ENCODE measurements at places on chromosomes 4 and X.

GRCh38 chrX:68758671-68759070 is 70.2 kb upstream of the EFNB1 start:
- DNase-seq, result no peak

DNA sequence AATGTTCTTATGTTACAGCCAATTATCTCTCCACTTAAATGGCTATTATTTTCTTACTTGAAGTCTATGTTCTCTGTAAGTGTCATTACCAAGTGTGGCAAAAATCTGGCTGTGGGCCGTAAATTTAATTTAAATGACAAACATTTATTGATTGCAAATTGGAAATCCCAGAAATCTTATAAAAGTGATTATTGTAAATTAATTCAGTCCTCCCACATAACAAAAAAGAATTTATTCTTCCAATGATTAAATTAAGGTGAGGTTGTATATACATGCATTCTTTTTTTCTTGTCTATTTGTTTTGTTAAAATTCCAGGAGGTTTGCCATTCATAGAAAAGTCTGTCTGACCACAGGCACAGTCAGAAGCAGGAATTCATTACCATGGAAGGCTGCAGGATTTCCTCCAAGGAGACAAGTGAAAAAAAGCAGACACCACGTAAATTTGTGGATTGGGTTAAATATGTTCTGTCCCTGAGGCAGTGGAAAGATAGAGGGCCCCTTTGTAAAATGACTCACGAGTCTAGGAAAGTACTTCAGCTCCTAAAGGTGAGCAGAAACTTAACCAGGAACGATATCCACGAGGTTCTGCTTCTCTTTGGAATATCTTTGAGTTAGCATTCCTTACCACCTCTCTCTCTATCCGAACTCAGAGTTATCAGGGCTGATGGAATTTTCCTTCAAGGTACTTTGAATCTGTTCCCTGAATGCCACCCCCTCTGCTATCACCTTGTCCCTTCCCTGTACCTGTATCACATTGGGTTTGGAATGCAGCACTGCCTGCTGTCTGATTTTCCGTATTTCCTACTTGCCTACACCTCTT is 10.7 kb downstream of the PPARGC1A start:
- DNase-seq, result no peak

GRCh38 chr4:29390921-29391320 is 1329.2 kb upstream of the PCDH7 start:
- DNase-seq, result no peak

GRCh38 chr4:121822796-121823504 is 733 bp downstream of the CCNA2 start:
- DNase-seq, result no peak

DNA sequence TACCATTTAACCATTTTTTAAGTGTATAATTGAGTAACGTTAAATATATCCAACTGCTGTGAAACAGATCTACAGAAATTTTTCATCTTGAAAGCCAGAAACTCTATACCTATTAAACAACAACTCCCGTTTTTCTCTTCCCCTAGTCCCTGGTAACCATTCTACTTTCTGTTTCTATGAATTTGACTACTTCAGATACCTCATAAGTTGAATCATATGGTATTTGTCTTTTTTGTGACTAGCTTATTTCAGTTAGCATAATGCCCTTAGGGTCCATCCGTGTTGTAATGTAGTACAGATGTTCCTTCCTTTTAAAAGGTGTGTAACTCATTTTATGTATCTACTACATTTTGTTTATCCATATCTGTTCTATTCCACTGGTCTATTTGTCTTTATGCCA is 48.7 kb downstream of the STAG2 start:
- no peak for DNase-seq

DNA sequence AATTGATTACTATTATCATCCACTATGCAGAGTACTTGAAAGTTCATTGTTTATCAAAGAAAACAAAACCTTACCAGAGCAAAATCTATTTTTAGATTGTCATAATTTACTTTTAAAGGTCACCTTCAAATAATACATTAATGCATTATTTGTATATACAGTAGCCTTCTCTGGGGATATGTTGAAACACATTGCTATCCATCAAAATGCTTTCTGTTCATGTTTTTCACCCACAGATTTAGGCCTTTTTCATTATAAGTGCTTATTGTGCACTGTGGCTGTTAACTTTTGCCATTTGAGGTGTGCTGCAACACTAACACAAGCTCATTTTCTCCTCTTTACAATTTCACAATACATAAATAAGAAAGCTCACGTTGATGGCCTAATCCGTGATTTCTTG is 74.1 kb upstream of the ANKRD50 start:
- DNase-seq, result no peak

GRCh38 chrX:9442056-9442455 is 22.8 kb upstream of the TBL1X start:
- DNase-seq, result no peak

- DNase-seq, result no peak
Observed at GRCh38 chr4:160848489-160848888, 1315.3 kb downstream of the FSTL5 start.

- no peak for DNase-seq
Observed at GRCh38 chrX:7771788-7772438, 71.1 kb upstream of the VCX start.

- DNase-seq, result no peak
Observed at GRCh38 chr4:78774417-78774816, 1.7 kb upstream of the BMP2K start.

GRCh38 chrX:24619647-24620046 is 27.5 kb downstream of the PCYT1B start:
- DNase-seq, result peak; percentile 89
